ENCODE measurements at places on chromosomes 2 and 18. TPM values are rescaled to one million over a fixed set of nuclear protein-coding genes. Genes with fewer than 3 reads are reported as not detected.

The UGT1A3 gene
- not detected for total RNA-seq

The PXDN gene
- not detected for total RNA-seq

The ANKRD29 gene
- not detected for total RNA-seq

The ZNG1B gene
- 32.7 TPM for total RNA-seq

GRCh38 chr2:199602896-199603717 lies 145.4 kb upstream of the SATB2 start:
- no peak for DNase-seq
- no peaks in the 10 kb centered on the region for H3K4me1 ChIP-seq
- peaks cover 8% of the 10 kb centered on the region for H3K27me3 ChIP-seq
- no peaks in the 10 kb centered on the region for H3K36me3 ChIP-seq
- no peak overlapping the region for H3K4me3 ChIP-seq

DNA sequence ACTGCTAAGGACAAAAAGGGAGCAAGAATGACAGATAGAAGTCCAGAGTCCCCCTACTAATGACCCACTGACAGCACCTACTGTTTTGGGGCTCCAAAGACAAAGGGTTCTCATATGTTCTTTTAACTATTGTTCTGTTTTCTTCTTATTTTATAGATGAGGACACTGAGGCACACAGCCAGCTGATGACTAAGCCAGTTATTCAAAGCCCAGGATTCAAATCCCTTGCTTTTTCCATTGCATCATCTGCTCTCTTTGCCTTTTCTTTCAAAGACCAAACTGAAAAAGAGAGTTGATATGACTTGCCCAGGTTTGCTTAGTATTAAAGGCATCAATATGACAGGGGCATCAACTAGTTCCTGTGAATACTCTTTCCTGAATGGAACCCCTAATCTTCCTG lies 299.8 kb downstream of the LRATD1 start:
- no peaks in the 10 kb centered on the region for H3K27me3 ChIP-seq
- DNase-seq = no peak
- no peaks in the 10 kb centered on the region for H3K36me3 ChIP-seq
- H3K4me3 ChIP-seq = no peak overlapping the region
- H3K4me1 ChIP-seq = no peaks in the 10 kb centered on the region

- H3K27ac ChIP-seq = peak overlapping the region; percentile 79
- no peaks in the 10 kb centered on the region for H3K27me3 ChIP-seq
- H3K36me3 ChIP-seq = peaks cover 23% of the 10 kb centered on the region
- no peak for DNase-seq
Observed at GRCh38 chr2:181141676-181142075, 161.3 kb downstream of the UBE2E3 start.

DNA sequence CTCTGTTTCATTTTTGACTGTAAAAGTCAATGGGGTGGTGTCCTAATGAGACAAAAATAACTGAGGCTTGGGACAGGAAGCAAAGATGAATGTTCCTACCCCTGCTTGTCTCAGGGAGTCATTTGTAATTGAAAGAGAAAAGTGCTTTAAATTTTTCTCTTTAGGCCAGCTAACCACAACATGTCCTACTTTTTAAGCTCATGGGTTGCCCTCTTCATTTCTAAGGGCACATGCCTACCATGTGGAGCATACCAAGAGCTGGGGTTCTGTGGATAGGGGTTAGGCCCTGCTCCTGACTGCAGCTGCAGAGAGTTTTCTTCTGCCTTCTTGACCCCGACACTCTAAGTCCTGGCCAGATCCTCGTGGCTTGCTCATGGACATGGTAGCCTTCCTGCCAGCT lies 96.8 kb upstream of the ARL4C start:
- no peak for DNase-seq
- H3K27ac ChIP-seq = no peak overlapping the region
- H3K36me3 ChIP-seq = no peaks in the 10 kb centered on the region
- peaks cover 15% of the 10 kb centered on the region for H3K27me3 ChIP-seq

DNA sequence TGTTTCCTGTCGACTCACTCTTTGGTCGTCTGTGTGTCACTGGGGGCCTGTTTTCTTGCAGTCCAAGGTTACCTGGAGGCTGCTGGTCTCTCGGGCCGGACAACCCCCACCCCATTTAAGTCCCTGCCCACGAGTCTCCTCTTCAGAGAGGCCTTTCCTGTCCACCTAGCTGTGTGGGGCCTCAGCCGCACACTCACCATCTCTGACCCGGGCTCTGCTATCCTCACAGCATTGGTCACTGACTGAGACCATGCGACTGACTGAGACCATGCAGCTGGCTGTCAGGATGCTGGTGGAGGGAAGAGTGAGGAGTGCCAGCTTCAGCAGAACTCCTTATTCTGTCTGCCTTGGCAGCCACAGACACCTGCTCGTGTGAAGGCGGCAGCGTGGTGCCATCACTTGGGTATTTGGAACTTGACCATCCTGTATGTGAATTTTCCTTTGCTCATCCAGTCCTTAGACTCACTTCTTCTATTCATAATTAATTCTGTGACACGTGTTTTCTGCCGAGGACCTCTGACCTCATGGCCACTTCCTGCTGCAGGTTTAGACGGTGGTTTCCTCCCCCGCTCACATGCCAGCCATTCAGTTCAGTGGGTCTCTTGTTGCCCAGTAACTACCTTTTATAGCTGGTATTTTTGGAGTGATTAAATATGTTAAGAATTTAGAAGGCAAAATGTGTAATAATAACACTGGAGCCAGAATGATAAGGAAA lies 47.5 kb upstream of the ASB1 start:
- peaks cover 51% of the 10 kb centered on the region for H3K4me1 ChIP-seq
- H3K27me3 ChIP-seq = peaks cover 2% of the 10 kb centered on the region
- no peaks in the 10 kb centered on the region for H3K36me3 ChIP-seq
- no peak overlapping the region for H3K27ac ChIP-seq
- no peak overlapping the region for H3K4me3 ChIP-seq
- peak; percentile 66 for DNase-seq

- no peaks in the 10 kb centered on the region for H3K36me3 ChIP-seq
- no peak overlapping the region for H3K27ac ChIP-seq
- no peak overlapping the region for H3K4me3 ChIP-seq
Observed at GRCh38 chr2:78260861-78261260, 738.7 kb upstream of the LRRTM4 start.

- H3K27ac ChIP-seq = no peak overlapping the region
- H3K27me3 ChIP-seq = no peaks in the 10 kb centered on the region
- H3K4me1 ChIP-seq = no peaks in the 10 kb centered on the region
- no peaks in the 10 kb centered on the region for H3K36me3 ChIP-seq
Observed at GRCh38 chr2:240499309-240500301, 58.2 kb downstream of the ANKMY1 start.

GRCh38 chr2:38600921-38601455 lies 1.7 kb downstream of the HNRNPLL start:
- H3K27me3 ChIP-seq = no peaks in the 10 kb centered on the region
- no peak for DNase-seq
- H3K4me3 ChIP-seq = peak overlapping the region; percentile 89
- peaks cover 47% of the 10 kb centered on the region for H3K36me3 ChIP-seq
- peak overlapping the region; percentile 84 for H3K27ac ChIP-seq

- H3K4me1 ChIP-seq = peaks cover 2% of the 10 kb centered on the region
- no peak overlapping the region for H3K27ac ChIP-seq
- no peaks in the 10 kb centered on the region for H3K36me3 ChIP-seq
- no peak overlapping the region for H3K4me3 ChIP-seq
Observed at GRCh38 chr2:126888046-126888445, 10.6 kb upstream of the TEX51 start.

GRCh38 chr2:186590759-186591505 lies 1.1 kb downstream of the ITGAV start:
- H3K27me3 ChIP-seq = no peaks in the 10 kb centered on the region
- peaks cover 2% of the 10 kb centered on the region for H3K36me3 ChIP-seq
- peak overlapping the region; percentile 48 for H3K27ac ChIP-seq
- peaks cover 32% of the 10 kb centered on the region for H3K4me1 ChIP-seq
- H3K4me3 ChIP-seq = peak overlapping the region; percentile 83

GRCh38 chr2:17813010-17813741 lies 3.1 kb upstream of the MSGN1 start:
- no peak overlapping the region for H3K27ac ChIP-seq
- H3K4me1 ChIP-seq = peaks cover 9% of the 10 kb centered on the region
- no peaks in the 10 kb centered on the region for H3K36me3 ChIP-seq
- no peak overlapping the region for H3K4me3 ChIP-seq
- no peak for DNase-seq
- peaks cover 28% of the 10 kb centered on the region for H3K27me3 ChIP-seq

DNA sequence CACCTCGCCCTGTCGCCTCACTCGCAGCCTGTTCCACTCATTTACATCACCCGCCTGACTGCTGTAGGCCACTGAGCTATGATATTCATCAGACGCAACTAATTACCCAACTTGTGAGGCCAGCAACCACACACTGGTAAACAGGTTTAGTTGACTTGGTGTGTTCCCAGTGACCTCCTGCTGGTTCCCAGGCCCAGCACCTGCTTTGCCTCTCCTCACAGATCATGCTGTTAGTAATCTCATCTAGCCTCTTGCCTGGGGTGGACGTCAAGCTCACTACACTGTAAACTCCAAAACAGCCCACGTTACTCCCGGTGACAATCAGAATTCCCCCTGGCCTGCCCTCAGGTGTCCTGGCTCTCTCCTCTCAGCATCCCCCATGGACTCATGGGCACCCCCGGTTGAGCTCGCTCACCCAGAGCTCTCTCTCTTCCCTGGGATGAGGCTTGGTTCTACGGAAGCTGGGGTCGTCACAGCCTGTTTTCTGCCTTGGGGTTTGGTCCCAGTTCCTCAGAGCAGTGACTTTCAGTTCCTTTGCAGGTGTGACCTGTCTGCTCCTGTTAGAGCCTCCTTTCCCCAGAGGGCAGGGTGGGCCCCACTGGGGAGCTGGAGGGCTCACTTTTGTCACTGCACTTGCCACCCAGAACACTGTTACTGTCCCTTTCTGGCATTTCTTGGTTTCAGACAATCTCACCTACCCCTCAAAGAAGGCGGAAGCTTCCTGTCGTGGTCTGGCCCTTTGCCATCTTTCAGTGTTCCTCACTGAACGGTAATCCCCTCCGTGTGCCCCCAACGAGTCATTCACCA lies 40.3 kb downstream of the INPP5D start:
- no peak overlapping the region for H3K4me3 ChIP-seq
- peaks cover 57% of the 10 kb centered on the region for H3K4me1 ChIP-seq
- H3K27ac ChIP-seq = peak overlapping the region; percentile 53

DNA sequence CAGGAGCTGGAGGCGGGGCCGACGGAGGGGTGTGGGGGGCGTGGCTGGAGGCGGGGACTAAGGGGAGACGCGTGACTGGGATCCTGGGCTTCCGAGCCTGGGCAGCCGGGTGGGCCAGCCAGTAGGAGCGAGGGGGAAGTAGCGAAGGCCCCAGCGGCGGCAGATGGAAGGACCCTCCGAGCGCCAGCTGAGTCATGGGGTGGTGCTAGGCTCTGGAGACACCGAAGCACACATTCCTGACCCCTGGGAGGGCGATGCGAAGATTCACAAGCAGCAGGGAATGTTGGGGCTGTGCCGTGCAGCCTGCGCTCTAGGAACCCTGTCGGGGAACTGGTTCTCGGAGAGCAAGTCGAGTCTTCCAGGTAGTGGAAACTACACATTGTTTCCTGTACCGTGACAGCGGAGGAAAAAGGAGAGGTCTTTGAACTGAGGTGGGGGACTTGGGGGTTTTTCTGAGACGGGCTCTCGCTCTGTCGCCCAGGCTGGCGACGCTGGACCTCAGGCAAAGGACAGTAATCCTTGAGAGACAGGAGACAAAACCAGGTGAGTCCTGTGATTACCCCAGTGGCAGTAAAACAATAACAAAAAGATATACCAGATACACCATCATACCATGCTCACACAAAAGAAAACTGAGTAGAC lies 650 bp upstream of the AFG3L2 start:
- H3K4me3 ChIP-seq = peak overlapping the region; percentile 81
- H3K27ac ChIP-seq = peak overlapping the region; percentile 69
- H3K4me1 ChIP-seq = peaks cover 42% of the 10 kb centered on the region
- no peak for DNase-seq
- H3K36me3 ChIP-seq = peaks cover 18% of the 10 kb centered on the region

GRCh38 chr2:234880551-234881211 lies 71.1 kb upstream of the SH3BP4 start:
- H3K27me3 ChIP-seq = peaks cover 8% of the 10 kb centered on the region
- H3K36me3 ChIP-seq = no peaks in the 10 kb centered on the region
- H3K4me3 ChIP-seq = no peak overlapping the region
- H3K27ac ChIP-seq = no peak overlapping the region

GRCh38 chr18:12036201-12036751 lies 55.0 kb downstream of the IMPA2 start:
- no peaks in the 10 kb centered on the region for H3K27me3 ChIP-seq
- DNase-seq = no peak
- H3K4me1 ChIP-seq = peaks cover 9% of the 10 kb centered on the region
- H3K27ac ChIP-seq = no peak overlapping the region
- H3K36me3 ChIP-seq = no peaks in the 10 kb centered on the region

DNA sequence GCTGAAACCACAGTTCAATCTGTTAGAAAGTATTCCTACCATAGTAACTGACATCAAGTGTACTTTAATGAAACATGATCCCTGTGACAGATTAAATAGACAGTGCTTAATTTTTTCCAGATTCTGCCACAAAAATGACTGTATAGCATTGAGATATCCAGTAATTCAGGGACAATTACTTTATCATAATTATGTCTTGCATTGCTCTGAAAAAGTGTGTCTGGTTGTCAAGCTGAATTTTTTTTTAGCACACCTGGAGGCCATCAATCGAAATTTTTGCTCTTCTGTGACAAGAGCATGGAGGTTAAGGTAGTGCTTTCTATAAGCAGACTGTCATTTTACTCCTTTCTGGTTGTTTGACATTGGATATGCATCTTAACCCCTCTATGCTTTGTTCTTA lies 1083.8 kb upstream of the NRXN1 start:
- no peak overlapping the region for H3K27ac ChIP-seq
- DNase-seq = no peak
- H3K36me3 ChIP-seq = no peaks in the 10 kb centered on the region
- H3K4me1 ChIP-seq = no peaks in the 10 kb centered on the region
- H3K4me3 ChIP-seq = no peak overlapping the region

DNA sequence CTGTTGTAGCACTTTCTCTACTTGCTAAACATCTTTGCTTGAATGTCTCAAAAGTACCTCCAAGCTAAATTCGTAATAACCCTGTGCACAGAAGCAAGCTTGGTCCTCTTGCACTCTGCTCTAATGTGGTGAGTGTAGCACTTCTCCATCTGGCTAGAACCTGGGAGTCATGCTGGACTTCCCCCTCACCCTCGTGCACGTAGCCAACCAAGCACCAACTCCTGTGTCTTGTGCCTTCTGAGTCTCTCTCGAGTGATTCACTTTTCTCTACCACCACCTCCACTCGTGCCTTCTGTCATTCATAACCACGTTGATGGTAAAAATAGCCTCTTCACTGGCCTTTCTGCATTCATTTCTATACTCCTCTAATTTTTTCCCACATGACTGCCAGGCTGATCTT lies 91.9 kb upstream of the KCNE4 start:
- no peaks in the 10 kb centered on the region for H3K36me3 ChIP-seq
- no peak overlapping the region for H3K27ac ChIP-seq
- H3K4me3 ChIP-seq = no peak overlapping the region
- DNase-seq = no peak
- no peaks in the 10 kb centered on the region for H3K4me1 ChIP-seq
- H3K27me3 ChIP-seq = peaks cover 19% of the 10 kb centered on the region

GRCh38 chr2:30583204-30583749 lies 136.2 kb downstream of the LCLAT1 start:
- peaks cover 8% of the 10 kb centered on the region for H3K36me3 ChIP-seq
- no peak for DNase-seq
- no peaks in the 10 kb centered on the region for H3K4me1 ChIP-seq
- no peak overlapping the region for H3K27ac ChIP-seq

Measured in activated CD4-positive, alpha-beta memory T cell treated with anti-CD3 and anti-CD28 coated beads, Interleukin-2, amount 10 ng/mL, durations not matched to agents 7 days and 5 days (primary cell).